Heart right ventricle (tissue), 16 donors: ENCODE measurements at places on chromosomes 3 and 15.

GRCh38 chr15:81174125-81174791 is 22.4 kb upstream of the IL16 start:
- DNase-seq, result peak; percentile 25

GRCh38 chr3:40504636-40505430 is 1.0 kb upstream of the ZNF620 start:
- no peak for DNase-seq

DNA sequence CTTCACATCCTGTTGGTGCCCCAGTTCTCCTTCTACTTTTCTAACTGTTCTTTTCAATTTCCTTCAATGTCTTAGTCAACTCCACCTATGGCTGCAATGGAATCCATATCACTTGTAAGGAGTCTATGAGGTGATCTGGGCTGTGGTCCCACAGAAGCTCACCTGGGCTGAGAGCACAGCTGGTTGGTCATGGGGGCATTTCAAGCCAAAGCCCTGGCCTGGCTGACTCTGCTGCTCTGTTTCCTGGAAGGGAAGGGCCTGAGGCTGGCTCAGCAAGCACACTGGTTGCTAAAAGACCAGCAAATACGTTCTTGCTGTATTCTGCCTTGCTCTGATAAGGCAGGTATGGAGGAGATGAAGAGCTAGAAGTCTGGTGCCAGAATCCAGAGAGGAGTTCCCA is 29.0 kb downstream of the AMOTL2 start:
- DNase-seq, result no peak

- DNase-seq, result no peak
Measured at GRCh38 chr3:170680593-170680992, 94.7 kb upstream of the SLC7A14 start.

GRCh38 chr3:31620656-31621055 is 87.9 kb downstream of the STT3B start:
- DNase-seq, result no peak

GRCh38 chr3:66480666-66481065 is 20.2 kb downstream of the LRIG1 start:
- no peak for DNase-seq

DNA sequence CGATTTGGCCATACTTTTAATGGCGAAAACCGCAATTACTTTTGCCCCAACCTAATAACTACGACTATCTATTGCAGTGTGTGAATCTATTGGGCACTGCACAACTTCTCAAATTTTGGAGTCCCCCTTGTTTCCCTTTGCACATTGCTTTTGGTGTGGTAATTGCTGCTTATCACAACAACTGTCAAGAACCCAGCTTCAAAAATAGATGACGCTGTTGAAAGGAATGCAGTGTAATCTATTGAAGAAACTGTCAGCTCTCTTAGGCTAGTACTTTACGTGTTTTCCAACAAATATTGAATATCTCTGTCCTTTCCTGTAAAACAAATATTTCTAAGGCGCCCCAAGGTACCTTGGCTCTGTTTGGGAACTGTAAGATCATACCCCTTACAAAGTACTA is 222.8 kb upstream of the UBE2E2 start:
- DNase-seq, result no peak

DNA sequence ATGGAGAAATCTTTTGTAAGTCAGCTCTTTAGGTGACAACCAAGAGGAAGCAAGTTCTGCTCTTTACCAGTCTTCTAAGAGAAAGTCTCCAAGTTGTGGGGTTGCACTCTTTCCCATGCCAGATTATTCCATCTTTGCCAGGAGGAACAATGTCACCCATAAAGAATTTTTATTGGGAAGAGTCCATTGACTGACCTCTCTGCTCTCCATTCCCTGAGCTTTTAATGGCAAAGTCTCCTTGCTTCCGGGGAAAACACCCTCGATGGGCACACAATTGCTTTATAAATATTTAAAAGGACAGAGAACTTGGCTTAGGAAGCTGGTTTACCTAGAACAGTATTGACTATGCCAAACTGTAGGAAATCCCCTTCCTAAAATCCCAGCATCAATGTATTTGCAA is 19.9 kb upstream of the UBE2E1 start:
- DNase-seq, result no peak

GRCh38 chr3:134311265-134311664 is 60.6 kb upstream of the RYK start:
- no peak for DNase-seq

- no peak for DNase-seq
Measured at GRCh38 chr3:66437341-66437929, 63.4 kb downstream of the LRIG1 start.

DNA sequence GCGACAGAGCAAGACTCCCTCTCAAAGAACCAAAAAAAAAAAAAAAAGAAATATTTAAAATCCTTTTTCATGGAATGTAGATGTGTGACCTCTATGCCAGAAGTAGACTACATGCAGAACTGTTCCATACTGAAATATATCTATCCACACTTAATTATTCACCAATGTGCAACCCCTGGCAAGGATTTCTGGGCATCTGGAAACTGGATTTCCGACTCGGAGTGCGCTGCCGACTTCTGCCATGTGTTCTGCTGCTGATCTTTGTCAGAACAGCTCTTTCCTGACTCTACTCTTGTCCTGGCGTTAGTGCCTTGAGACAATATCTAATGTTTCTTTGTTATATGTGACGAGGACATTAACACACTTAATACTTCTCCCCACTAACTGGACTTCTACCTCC is 11.7 kb downstream of the LIPH start:
- no peak for DNase-seq

- no peak for DNase-seq
Measured at GRCh38 chr3:66028457-66028856, 10.3 kb downstream of the MAGI1 start.

DNA sequence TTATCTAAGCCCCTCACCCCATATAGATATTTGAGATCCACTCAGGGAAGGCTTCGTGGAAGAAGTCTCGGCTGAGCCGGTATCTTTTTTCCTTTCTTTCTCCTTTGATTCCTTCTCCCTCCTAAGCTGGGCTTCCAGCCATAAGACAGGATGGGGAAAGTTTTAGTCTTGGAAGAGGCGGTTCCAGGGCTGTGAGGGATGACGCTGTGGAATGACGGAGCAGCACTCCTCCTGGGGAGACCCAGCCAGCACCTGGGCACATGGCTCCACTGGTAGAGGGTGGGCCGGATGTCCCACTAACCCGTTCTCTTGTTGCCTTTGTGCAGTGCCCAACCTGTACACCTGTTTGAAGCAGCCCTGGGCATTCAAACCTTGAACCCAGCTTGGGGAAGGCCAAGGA is 43.2 kb upstream of the FAM107A start:
- no peak for DNase-seq

DNA sequence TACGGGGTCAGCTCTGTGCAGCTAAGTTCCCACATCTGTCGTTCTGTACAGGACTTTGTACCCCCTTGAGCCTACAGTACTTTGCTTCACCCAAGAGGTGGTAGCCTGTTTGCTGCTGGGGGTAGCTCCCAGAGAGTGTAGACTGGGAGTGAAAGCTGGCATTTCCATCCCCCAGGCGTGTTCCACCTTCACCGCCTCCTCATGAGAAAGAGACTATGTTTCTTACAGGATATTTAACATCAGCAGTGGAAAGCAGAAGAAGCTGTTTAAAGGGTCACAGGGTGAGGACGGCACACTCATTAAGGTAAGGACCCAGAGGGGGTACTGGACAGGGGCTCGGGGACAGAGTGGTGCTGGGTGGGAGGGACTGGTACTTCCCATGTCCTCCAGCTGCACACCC is 10.1 kb upstream of the JMJD7 start:
- DNase-seq, result no peak

GRCh38 chr3:135516143-135516542 is 449.4 kb upstream of the PPP2R3A start:
- no peak for DNase-seq

DNA sequence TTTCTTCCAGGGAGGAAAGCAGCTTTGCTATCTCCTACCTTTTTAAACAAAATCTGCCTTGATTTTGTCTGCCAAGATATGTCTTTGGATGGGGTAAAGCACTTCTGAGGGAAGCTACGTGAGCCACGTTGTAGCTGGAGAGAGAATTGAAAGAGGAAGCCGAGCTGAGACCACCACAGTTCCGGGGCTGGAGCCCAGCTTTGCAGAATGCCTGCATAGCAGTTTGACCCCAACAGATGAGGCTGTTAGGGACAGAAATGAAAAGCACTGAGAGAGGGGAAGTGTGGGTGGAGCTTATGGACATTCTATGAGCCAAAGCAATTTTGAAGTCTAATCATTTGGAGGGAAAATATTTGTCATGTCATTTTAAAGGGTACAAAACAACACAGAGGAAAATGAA is 45.4 kb downstream of the LIPC start:
- DNase-seq, result no peak

DNA sequence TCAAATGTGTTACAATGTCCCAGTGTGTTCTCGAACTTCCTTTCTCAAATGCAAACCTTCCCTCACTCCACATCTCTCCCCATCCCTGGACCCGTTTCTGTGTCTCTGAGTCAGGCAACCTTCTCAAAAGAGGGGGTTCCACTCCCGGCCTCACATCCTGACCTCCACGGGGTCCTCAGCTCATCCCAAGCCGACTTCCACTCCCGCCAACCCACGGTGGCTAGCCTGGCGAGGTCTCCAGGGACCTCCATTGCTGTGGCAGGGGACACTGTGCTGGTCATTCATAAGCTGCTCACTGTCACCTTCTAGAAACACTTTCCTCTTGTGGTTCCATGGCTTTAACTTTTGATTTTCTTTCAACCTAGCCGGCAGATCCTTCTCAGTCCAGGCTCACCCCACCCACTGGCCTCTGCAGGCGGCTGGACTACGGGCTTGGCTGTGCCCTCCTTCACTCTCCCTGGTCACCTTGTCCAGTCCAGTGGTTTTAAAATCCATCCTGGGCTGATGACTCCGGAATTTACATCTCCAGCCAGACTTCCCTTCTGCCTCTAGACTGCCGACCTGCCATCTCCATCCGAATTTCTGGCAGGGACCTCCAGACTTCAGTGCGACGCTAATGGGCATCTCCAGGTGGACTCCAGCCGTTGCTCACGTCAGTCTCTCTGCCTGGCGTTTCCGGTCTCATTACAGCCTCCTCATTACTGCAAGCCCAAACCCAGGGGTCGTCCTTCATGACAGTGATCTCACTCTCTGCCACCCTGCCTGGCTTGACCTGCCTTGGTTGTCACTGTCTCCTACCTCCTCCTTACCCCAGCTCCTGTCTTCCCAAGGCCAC is 20.0 kb downstream of the ABTB1 start:
- no peak for DNase-seq

DNA sequence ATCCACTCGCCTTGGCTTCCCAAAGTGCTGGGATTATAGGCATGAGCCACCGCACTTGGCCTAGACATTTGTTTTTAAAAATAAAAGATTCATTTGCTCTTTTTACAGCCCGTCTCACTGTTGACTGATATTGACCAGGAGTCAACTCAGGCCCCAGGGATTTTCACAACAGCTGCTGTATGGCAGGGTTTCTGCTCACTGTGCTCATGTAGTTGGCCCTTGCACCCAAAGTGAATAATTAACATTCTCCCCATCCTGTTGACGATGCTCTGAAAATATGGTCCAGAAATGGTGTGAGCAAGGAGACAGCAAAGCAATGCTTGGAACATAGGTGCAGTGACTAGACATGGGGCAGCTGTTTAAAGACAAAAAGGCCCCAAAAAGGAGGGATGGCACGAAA is 2.9 kb upstream of the CCR5 start:
- no peak for DNase-seq

- DNase-seq, result no peak
Measured at GRCh38 chr3:5023777-5024346, 44.6 kb downstream of the BHLHE40 start.

GRCh38 chr3:105722943-105723556 is 145.8 kb downstream of the CBLB start:
- DNase-seq, result no peak

DNA sequence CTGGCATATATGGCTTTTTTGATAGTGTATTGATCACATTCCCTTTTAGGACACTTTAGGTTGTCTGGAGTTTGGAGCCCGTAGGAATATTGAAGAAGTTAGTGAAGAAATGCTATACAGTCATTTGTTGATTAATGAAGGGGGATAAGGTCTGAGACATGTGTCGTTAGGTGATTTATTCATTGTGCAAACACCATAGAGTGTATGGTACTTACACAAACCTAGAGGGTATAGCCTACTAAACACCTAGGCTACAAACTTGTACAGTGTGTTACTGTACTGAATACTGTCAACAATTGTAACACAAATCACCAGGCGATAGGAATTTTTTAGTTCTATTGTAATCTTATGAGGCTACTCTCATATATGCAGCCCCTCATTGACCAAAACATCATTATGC is 3.3 kb downstream of the TPM1 start:
- DNase-seq, result no peak
